ENCODE measurements at places on chromosomes 6 and 20.

DNA sequence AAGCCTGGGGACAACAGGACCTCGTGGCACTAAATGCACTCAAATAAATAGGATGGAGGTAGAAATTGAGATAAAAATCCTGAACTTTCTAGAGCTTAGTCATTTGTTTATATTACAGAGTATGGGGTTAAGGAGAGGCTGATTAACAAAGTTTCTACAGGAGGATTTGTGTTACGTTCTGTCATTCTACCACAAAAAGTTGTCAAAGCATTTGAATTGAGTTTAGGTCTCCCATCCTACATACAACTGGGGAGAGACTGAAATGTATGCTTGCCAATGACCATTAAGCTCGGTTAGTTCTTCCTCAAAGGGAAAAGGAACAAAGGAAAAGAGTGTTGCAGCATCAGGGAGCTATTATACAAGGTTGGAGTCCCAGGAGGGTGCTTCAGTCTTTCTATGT is 597.9 kb downstream of the COL12A1 start:
- DNase-seq = no peak

DNA sequence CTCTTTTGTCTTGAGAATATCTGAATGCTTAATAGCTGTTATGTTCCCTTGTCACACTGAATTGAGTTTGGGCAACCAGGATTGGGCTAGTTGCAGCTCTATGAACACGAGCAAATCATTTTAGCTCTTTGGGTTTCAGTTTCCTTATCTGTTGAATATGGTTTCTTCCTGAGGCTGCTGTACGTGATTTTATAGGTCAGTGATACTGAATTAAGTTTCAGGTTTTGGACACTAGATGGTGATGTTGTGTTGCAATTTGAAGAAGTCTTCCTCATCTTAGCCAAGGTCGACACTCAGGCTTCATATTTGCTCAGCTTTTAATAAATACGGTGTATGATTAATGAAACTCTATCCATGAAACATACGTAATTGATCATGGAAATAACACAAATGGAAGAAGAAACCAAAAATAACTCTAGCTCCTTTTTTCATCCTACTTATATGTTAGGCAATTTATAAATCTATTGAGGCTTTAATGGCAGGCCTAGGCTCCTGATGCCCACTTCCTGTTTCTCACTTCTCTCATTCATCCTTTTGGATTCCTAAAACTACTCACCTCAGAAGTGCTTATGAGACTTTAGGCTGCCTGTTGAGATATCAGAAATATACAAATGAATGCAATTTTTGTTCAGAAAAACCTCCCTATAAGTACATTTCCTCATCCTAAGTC is 354.1 kb upstream of the MAP3K7 start:
- DNase-seq = peak; percentile 61

DNA sequence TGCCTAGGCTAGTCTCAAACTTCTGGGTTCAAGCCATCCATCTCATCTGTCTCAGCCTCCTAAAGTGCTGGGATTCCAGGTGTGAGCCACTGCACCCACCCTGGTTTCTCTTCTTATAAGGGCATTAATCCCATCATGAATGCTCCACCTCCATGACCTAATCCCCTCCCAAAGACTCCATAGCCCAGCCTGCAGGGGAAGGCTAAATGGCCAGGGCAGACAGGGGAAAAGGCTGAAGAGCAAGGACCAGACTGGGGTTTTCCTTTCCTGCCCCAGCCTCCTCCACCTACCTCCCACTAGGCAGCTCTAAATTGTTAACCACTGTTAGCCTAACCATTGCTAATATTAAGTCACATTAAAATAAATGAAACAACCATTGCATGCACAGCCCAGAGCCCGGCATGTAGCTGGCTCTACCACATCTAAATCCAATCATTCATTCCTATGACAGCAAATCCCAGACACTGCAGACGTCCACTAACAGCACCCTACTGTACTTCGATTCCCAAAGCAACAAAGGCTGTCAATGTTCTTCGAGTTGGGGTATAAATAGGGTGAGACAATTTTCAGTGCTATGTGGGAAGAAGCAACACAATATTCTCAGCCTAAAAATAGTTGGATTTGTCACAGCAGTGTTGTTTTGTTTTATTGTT is 243.2 kb upstream of the ARID1B start:
- DNase-seq = no peak

DNA sequence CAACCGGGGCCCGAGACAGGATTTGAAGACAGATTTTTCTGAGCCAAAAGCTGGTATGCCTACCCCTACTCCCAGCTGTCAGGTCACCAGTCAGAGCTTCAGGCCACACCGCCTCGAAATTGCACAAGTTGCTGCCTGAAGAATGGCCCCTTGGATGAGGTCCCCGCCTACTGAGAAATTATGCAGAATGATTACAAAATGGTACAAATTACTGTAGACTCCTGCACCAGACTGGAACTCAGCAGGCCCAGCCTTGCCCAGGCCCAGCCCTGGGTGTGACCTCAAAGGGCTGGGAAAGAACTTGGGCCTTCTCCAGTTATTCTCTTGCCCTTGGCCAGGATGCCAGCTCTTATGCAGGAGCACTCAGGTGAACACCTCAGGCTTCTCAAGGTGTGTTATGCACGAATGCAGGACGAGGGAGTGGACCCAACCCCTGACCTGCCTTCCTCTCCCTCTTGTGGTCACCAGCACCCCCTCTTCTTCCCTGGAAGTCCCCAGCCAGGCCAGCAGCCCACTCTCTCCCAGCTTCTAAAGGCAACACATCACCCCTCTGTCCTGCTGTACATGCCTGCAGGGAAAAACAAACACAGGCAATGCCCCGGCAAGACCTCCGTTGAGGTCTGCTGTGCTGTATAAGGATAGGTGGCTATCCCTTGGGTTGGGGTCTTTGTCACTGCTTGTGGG is 88.7 kb upstream of the NAA20 start:
- DNase-seq = peak; percentile 54

DNA sequence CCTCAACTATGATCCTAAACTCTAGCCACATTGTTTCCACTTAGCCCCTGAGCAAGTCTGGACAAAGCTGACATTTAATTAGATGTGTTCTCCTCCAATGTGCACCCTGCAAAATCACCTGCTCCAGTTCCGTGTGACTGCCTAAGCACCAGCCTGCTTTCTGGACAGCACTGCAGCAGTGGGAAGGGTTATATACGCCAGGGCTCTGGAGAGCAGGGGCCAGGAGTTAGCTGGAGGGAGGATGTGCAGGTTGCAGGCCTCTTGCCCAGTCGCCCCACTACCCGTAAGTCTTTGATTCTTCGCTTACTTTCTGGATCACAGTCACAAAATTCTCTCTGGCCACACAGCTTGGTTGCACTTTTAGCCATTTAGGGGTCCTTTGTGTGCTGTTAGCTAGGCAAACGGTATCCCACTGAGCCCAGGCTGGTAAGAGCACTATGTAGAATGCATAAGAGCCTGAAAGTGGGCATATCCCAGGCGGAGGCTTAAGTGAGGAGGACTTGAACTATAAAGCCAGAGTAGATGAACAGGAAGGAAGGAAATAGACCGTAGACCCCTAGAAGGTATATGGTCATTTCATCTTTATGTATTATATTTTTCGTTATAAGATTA is 10.7 kb upstream of the PLEKHG1 start:
- no peak for DNase-seq

DNA sequence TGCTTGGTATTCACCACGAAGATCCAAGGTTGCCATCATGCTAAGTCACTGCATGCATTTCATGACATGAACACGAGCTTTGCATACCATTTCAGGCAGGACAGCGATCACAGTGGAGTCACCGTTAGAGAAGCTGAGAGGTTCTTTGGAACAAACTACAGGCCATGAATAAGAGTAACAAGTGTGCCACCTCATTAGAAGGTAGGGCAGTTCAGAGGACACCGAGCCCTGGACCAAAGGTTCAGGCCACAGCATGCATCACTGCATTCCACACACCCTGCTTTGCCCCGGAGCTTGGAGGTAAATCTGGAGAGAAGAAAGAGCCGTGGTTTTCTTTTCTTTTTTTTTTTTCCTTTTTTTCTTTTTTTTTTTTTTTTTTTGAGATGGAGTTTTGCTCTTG is 66.9 kb upstream of the CDH4 start:
- no peak for DNase-seq

GRCh38 chr6:130431346-130431852 is 65.6 kb downstream of the TMEM200A start:
- no peak for DNase-seq

GRCh38 chr6:135941275-135942025 is 89.9 kb downstream of the PDE7B start:
- no peak for DNase-seq

GRCh38 chr20:3447321-3447720 is 23.5 kb upstream of the ATRN start:
- peak; percentile 59 for DNase-seq

DNA sequence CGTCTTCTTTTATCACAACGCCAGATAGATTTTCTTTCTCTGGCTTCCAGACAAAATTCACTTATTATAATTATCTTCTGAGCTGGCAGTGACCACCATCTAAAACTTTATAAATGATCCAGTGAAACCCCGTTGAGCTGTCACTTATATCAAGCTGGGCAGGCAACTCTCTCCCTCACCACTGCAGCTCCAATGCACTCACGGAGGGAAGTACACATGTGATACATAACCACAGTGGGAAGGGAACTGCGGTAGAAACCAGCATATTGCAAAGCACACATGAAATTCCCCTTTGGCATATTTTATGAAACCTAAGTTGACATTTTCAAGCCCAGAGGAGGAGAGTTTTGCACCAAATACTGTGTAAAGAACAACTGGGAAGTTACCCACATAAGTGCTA is 536.9 kb downstream of the HACE1 start:
- peak; percentile 79 for DNase-seq

DNA sequence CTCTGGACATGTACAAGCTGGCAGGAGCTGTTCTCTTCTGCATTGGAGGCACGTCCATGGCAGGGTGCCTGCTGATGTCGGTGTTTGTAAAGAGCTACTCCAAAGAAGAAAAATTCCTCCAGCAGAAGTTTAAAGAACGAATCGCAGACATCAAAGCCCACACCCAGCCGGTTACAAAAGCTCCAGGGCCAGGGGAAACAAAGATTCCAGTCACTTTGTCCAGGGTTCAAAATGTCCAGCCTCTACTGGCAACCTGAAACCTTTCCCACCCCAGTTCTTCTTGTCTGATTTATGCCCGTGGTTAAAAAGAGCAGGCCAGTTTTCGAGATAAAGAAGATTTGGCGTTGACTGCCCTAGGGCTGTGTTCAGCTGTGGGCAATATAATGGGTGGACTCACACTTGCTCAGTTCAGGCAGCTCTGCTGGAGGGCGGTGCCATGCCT is 19.7 kb downstream of the NRSN1 start:
- no peak for DNase-seq

GRCh38 chr20:7798176-7798575 is 142.1 kb downstream of the HAO1 start:
- DNase-seq = no peak

- DNase-seq = no peak
Measured at GRCh38 chr6:158207422-158207788, 39.3 kb downstream of the GTF2H5 start.

DNA sequence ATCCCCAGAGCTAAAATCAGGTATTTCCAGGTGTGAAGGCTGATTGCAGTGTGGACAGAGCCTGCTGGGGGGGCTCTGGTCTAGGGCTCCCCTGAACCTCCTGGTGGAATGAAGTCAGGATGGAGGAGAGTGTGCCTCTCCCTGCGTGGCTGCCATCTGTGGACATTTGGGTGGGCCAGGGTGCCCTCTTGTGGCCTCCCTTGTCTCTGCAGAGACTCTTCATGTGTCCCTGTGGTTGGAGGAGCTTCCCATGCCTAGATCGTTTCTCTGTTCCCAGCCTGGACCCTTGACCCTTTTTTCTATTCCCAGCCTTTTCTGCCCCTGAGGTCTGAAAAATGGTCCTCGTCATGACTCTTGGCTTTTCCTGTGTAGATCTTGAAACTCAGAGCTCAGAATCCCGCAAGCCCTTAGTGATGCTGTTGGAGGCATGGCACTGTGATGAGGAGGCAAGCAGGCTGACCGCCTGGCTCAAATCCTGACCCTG is 9.9 kb upstream of the PSMF1 start:
- peak; percentile 80 for DNase-seq

GRCh38 chr6:166911248-166911677 is 45.1 kb downstream of the RNASET2 start:
- peak; percentile 20 for DNase-seq

- DNase-seq = peak; percentile 76
Measured at GRCh38 chr20:36754656-36755222, 8.8 kb upstream of the NDRG3 start.

- DNase-seq = peak; percentile 65
Measured at GRCh38 chr6:41571021-41571780, 25.0 kb downstream of the FOXP4 start.

GRCh38 chr20:19633985-19634384 is 124.1 kb upstream of the RIN2 start:
- DNase-seq = peak; percentile 50

DNA sequence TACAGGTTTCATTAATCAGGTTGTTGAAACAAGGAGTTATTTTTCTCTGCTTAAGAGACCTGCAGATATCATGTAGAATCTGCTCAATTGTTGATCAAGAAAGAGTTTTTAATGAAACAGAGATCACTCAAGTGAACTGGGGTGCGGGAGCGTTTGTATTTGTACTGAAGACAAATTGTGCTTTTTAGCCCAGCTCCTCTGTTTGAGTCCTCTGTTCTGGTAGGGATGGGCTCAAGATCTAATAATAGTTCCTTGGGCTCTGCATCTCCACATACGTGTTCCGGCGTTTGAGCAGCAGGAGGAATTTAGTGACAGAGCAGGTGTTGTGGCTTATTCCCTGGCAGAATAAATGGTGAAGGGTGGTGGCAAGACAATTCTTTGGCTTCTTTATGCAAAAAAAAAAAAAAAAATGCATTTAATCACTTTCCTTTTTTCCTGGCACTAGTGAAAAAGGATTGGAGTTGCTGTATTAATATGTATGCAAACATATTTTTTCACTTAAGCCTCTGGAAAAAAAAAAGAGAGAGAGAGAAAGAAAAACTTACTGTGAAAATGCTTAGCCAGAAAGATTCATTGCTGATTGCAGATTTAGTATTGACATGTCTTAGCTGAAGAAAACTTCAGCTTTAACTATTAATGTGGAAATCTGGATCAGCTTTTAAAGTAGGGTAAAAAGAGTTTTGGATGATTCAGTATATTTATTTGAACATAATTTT is 4.0 kb downstream of the CITED2 start:
- no peak for DNase-seq

- no peak for DNase-seq
Measured at GRCh38 chr6:44180886-44181285, 22.3 kb downstream of the CAPN11 start.

- DNase-seq = no peak
Measured at GRCh38 chr20:63090682-63091571, 84.2 kb upstream of the BHLHE23 start.

DNA sequence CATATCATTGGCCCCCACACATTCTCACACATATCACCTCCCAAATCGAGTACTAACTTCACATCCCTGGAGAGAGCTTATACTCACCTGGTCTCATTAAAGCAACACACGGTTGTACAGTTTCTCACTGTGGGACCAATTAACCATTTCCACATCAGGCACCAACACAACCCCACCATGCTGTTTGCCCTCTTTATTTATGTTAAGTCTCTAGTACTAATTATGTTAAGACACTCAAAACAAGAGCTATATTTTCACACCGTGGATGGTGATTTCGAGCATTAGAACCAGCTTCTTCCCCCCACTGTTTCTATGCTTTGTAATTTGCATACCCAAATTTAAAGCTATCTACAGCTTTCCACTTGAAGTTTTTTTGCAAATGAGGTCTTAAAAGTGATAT is 6.3 kb downstream of the SCML4 start:
- DNase-seq = no peak
